BJ (cell line): ENCODE measurements at places on chromosomes 16 and 17.

- no peak for DNase-seq
These were observed 90.5 kb downstream of the TNFRSF13B start for GRCh38 chr17:16881239-16881924.

DNA sequence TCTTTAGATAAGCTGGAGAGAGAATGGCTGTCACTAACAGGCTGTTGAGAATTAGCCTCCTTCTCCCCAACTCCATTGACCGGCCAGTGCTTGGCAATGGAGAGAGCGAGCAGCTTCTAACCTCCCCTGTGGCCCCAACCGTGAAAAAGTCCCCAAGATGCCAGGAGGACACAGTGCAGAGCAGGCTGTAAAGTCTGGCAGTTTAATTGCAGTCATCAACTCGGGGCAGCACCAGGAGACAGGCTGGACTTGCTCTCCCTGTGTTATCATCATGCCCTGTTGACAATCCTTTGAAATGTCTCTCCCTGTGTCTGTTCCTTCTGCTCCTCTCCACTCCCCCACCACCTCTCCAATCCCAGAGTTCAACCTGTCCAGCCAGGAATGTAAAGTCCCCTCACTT lies 705 bp upstream of the CDRT4 start:
- DNase-seq: no peak

GRCh38 chr16:10961231-10961630 lies 16.9 kb downstream of the CLEC16A start:
- peak; percentile 81 for DNase-seq

- DNase-seq: no peak
These were observed 11.2 kb downstream of the SULT1A2 start for GRCh38 chr16:28585674-28586073.

DNA sequence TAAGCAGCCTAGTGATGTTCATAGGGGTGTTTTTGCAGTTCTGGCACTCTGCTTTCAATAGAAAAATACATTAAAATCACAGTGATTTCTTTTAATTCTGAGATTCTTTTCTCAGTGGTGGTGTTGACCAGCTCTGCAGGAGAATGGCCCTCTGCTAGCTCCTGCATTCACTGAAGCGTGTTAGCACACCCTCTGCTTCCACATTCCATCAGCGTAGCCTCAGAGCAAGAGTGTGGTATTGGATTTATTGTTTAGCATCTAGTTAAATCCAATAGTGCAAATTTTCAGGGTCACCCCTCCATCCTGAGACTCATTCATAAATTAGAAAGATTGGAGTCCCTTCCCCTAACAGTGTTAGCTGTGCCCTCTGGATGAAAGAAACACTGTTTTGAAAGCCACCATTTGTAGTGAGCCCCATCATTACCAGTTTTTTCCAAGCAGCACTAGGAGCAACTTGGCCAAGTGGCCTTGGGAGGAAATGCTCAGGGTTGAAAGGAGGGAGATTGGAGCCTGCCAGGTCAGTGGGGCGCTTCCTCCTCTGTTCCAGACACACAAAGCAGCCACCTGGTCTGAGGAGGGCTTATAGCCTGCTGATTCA lies 45.7 kb downstream of the B9D1 start:
- no peak for DNase-seq

DNA sequence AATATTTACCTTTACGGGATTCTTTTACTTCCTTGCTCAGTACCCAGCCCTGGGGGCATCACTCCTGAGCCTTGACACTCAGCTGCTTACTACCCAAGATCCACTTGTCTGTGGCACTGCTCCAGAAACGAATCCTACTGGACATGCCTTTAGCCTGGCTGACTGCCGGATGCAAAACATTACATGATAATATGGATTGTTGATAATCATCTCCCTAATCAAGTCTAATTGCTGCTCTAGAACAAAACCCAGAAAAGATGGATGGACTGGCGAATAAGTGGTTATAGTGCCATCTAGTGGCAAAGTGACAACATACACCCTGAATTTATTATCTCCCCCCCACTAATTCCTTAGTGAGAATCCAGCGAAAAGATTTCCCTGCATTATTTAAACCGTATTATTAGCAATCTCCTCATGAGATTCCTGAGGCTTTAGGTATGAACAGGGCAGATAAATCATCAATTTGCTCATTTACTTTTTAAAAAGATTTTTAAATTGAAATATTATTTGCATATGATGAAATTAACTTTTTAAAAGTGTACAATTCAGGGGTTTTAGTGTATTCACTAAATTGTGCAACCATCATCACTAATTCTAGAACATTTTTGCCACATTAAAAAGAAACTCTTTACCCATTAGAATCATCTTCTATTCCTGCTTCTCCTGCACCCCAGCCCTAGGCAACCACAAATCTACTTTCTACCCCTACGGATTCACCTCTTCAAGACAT lies 61.6 kb downstream of the RGS9 start:
- DNase-seq: no peak

DNA sequence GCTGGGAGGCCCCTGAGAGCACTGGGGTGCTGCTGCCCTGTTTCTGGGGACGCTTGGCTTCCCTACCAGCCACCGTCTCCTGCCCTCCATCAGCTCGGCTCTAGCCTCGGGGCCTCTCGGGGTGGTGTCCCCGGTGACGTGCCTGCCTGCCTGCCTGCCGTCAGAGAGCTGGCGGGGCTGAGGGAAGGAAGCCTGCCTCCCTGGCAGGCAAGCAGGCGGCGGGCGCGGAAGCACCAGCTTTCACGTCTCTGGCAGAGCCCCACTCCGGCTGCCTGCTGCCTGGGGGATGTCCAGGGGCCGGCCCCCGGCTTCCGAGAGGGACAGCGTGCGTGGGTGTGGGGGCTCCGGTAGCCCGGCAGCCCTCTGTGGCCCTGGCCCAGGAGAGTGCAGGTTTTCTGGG lies 9.3 kb downstream of the CENPX start:
- no peak for DNase-seq

- DNase-seq: no peak
These were observed 26.7 kb upstream of the PLCG2 start for GRCh38 chr16:81752225-81752875.

GRCh38 chr16:49556606-49557446 lies 183.2 kb downstream of the C16orf78 start:
- no peak for DNase-seq

GRCh38 chr16:87765473-87765775 lies 362 bp downstream of the KLHDC4 start:
- DNase-seq: no peak

DNA sequence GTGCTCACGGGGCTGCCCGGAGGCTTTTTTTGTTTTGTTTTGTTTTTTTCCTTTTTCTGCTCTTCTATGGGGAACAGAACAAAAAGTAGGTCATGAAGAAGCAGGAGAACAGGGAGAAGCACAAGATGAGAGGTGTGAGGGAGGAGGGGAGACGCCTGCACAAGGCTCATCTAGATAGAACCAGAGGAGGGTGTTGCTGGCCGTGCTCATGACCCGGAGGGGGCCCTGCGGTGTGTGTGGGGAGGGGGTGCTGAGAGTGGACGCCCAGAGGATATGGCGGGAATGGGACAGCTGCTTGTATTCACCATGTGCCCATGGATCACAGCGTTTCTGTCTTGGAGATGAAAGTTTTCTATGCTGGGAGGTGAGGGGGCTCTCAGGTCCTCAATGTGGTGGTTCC lies 183.7 kb downstream of the FOXL1 start:
- no peak for DNase-seq

DNA sequence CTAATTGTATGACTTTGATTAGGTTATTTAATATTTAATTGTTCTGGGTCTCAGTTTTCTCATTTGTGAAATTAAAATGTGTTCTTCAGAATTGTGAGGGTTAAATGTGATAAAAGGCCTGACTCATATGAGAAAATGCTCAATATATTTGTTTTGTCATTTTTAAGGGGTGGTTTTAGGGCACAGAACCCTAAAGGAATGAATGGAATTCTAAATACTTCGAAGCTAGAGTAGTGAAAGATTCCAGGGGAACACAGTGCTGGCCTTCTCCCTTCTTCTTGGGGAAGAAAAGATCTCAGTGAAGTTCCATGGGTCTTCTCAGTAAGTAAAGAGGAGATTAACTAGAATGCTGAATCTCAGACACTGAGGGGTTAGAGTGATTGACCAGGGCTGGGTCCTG lies 3.9 kb upstream of the SMPD3 start:
- peak; percentile 56 for DNase-seq

DNA sequence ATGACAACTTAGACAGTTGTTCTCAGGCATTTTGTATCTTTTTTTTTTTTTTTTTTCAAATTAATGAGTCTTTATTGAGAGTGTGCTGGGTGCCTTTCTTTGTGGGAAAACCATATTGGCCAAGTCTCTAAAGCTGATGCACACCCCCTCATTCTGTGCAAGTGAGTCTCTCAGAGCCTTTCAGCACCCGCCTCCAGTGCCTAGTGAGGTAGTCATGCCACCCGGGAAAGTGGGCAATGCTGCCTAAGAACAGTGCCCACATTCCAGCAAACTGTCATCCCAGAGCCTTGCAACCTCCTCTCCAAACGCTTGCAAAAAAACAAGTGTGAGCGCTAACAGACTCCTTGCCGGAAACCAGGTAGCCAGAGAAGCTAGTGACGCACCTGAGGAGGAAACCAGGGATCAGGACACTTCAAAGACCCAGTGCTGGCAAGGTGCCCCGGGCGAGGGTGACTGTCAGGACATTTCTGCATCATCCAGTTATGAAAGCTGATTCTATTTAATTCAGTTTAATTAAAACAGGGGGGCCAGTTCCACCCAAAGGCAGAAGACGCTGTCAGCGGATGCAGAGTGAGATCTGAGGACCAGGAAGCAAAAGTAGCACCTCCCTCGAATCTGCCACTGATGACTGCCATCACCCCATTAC lies 34.9 kb downstream of the SMARCE1 start:
- no peak for DNase-seq

DNA sequence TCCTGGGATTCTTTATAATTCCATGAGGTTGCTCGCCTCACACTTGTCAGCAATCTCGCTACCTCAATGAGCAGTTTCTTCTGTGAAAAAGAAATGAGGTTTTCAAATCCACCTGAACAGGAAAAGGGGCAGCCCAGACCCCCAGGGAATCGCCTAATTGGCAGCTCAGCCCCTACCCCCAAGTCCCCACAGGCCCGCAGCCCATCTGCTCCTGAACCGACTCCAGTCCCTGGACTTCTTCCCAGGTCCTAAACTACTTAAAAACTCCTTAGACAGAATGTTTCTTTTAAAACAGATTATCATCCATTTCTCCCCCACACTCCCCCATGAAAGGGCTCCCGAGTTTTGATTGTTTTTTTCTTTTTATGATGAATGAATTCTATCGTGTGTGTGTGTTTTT lies 89.8 kb downstream of the PMP22 start:
- DNase-seq: no peak

DNA sequence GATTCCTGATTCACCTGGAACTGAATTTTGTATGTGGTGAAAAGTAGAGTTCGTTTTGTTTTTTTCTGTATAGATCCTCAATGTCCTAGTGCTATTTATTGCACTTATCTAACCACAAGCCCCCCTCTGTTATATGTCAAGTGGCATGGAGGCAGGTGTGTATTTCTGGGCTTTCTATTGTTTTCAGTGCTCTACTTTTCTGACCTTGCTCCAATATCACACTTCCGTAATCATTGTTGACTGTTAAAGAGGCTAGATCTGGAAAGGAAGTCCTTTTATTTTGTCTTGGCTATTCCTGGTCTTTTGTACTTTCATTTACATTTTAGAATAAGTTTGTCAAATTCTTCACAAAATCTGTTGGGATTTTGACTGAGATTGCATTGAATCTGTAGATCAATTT lies 26.8 kb upstream of the FBXO47 start:
- no peak for DNase-seq

DNA sequence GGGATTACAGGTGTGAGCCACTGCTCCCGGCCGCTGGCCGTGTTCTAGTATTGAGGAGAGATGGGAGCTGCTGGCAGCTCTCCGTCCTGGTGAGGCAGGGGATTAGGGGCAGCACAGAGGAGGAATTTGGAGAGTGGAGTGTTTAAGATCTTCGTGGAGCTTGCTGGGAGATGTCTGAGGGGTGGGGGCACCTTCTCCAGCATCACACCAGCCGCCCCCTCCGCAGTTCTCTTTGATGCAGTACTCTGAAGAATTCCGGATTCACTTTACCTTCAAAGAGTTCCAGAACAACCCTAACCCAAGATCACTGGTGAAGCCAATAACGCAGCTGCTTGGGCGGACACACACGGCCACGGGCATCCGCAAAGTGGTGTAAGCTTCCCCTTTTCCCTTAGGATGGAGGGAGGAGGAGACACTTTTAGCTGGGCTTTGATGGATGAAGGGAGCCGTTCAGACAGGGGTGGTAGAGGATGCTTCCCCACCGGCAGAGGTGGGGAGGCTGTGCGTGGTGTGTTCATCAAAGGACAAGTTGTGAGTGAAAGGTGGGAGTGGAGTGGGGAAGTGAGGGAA lies 11.9 kb downstream of the ITGAM start:
- no peak for DNase-seq
